IMR-90 (cell line): ENCODE measurements at places on chromosomes 16 and 17. TPM values are rescaled to one million over a fixed set of nuclear protein-coding genes. Genes with fewer than 3 reads are reported as not detected.

The CSH1 gene
- total RNA-seq, result not detected in 2 replicates

DNA sequence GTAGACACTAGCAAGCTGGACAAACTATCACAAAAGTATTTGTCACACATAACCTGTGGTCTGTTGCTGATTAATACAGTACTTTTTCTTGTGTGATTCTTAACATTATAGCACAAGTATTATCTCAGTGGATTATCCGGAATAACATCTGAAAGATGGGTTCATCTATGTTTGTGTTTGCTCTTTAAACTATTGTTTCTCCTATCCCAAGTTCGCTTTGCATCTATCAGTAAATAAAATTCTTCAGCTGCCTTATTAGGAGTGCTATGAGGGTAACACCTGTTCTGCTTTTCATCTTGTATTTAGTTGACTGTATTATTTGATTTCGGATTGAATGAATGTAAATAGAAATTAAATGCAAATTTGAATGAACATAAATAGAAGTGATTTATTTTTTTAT is 14.5 kb downstream of the RNFT1 start:
- peaks cover 6% of the 10 kb centered on the region; the same call in 1 of the 2 replicates for H3K36me3 ChIP-seq
- H3K27me3 ChIP-seq, result no peaks in the 10 kb centered on the region
- H3K4me3 ChIP-seq, result no peak overlapping the region

DNA sequence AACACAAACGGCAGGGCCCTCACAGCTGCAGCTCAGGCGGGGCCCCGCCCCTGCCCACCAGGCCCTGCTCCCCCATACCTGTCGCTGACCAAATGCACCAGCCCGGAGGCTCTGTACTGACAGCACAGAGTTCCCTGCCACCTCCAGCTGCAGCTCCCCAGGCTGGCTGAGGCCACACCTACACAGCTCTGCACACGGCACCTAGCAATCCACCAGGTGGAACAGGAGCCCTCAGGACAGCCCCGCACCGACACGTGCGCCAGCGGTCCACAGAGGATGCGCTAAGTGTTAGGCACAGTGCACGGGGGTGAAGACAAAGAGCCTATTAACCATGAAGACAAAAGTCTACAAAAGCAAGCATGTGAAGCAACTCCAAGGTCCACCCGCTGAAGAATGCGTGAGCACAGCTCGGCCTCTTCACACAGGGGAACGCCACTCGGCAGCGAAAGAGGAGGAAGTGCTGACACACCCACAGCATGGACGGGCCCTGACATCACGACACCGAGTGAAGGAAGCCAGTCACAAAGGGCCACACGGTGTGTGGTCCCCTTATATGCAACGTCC is 5.4 kb downstream of the ZCCHC14 start:
- H3K4me1 ChIP-seq, result peaks cover 23% of the 10 kb centered on the region
- no peaks in the 10 kb centered on the region for H3K27me3 ChIP-seq
- H3K4me3 ChIP-seq, result no peak overlapping the region
- H3K27ac ChIP-seq, result no peak overlapping the region
- no peak for DNase-seq
- H3K36me3 ChIP-seq, result peaks cover 6% of the 10 kb centered on the region

GRCh38 chr16:85523602-85524364 is 89.3 kb upstream of the GSE1 start:
- H3K4me3 ChIP-seq, result no peak overlapping the region
- H3K36me3 ChIP-seq, result 0 out of 2 replicates have a peak, but pooled peaks cover 4% of the 10 kb centered on the region
- H3K27me3 ChIP-seq, result no peaks in the 10 kb centered on the region
- peak; percentile 45 for DNase-seq
- peaks cover 24% of the 10 kb centered on the region for H3K4me1 ChIP-seq
